Activated naive CD4-positive, alpha-beta T cell treated with anti-CD3 and anti-CD28 coated beads, Interleukin-2, amount 10 ng/mL, durations not matched to agents 7 days and 5 days (primary cell): ENCODE measurements at places on chromosomes 3 and 15.

DNA sequence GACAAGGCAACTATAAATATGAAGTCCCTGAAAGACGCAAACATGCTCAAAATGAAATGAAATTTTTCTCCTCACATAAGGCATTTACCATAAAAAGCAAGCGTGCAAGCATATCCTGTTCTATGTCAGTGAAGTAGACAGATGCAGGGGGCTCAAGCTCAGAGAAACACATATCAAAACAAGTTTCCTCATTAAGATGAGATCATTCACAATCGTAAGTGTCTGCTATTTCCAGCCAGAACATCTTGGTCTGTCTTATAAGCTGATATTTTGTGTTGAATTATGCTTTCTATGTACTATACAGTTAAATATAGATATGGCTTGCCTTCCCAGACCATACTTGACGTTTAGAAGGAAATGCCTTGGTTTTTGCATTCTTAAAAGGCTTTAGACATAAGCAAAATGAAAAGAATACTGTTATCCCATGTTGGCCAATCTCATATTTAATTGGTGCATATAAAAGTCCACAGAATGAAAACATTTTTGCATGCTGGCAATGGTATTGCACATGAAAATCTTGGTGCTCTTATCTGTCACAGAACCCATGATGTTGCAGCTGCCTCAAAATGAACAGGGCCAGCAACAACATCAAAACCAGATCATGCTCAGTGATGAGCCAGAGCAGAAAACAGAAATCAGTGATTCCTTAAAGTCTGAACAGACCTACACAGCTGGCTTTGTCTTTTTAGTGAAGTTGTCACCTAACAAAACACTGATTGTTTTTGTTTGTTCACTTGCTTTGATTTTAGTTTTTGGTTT lies 65.4 kb downstream of the SIDT1 start:
- DNase-seq = no peak

GRCh38 chr15:95021816-95022215 lies 790.5 kb downstream of the MCTP2 start:
- DNase-seq = no peak

DNA sequence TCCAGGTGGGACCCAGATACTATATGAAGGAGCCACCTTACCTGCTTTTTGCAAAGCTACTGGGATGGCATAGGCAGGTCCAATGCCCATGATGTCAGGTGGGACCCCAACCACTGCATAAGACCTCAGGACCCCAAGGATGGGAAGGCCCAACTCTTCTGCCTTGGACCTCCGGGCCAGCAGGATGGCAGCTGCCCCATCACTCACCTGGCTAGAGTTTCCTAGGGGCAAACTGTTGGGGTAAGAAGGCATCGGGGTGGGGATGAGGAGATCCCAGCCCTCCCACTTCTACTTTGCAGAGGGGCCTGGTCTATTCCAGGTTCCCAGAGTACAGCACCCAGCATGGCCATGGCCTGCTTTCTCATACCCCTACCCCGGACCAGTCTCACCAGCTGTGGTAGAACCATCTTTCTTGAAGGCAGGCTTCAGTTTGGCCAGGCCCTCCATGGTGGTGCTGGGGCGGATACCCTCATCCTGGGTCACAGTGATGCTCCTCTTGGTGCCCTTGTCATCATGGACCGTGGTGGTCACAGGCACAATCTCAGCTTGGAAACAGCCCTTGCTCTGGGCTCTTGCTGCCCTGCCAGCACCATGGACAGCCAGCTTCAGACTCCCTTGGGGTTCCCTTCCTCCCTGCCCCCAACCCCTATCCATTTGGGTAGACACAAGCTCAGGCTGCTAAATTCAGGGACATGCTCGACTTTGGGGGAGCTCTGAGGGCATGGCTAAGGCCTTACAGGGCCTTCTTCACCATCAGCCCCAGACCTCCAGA lies 10.6 kb downstream of the ACAA1 start:
- DNase-seq = no peak

DNA sequence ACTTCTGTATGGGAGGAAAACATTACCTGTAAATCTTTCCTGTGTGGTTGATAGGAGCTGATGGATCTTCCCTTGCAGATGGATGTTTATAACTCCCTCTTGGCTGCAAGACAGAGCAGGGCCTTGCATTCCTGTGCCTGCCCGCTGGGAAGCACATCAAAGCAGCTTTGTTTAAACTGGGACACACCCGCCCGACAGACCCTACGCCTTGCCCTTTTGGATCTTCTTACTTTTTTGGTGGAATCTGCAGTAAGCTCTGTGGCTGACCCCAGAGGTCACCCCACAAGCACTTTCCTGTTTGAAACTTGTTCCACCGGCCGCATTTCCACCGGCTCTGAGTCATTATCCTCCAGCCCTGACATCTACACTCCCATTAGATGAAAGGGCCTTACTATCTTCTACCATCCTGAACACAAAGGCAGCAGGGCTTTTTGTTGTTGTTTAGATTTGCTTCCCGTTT lies 244.1 kb upstream of the STT3B start:
- peak; percentile 66 for DNase-seq

- peak; percentile 55 for DNase-seq
Measured at GRCh38 chr3:10551821-10552630, 46.6 kb upstream of the ATP2B2 start.

- DNase-seq = no peak
Measured at GRCh38 chr3:86420990-86421739, 569.8 kb downstream of the VGLL3 start.

GRCh38 chr3:128060473-128061381 lies 8.5 kb downstream of the SEC61A1 start:
- DNase-seq = no peak

- DNase-seq = no peak
Measured at GRCh38 chr3:36146404-36146803, 233.9 kb upstream of the STAC start.

- no peak for DNase-seq
Measured at GRCh38 chr15:29131840-29132420, 137.7 kb downstream of the NSMCE3 start.

- DNase-seq = no peak
Measured at GRCh38 chr3:45026957-45027356, 854 bp downstream of the CLEC3B start.
